ENCODE measurements at places on chromosomes 3 and 15.

- peak; percentile 20 for DNase-seq
These were observed 461 bp downstream of the XRN1 start for GRCh38 chr3:142447301-142447851.

DNA sequence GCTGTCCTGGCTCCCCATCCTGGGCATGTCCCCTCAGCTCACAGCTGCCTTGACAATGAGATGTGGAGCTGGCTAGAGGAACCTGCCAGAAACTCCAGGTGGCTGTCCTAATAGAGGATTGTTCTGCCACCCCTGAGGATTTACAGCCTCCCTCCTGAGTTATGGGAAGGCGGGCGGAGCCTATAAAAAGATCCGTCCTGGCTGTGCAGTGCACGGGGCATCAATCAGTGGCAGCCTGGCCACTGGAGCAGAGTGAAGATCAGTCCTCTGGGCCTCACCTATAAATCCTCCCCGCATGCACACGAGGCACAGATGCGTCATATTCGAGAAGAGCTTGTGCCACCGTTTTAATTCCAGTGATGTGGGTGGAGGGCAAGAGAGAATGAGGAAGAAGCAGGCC is 90.0 kb downstream of the MEGF11 start:
- DNase-seq: no peak

- no peak for DNase-seq
These were observed 385.8 kb downstream of the LPP start for GRCh38 chr3:188539631-188540194.

DNA sequence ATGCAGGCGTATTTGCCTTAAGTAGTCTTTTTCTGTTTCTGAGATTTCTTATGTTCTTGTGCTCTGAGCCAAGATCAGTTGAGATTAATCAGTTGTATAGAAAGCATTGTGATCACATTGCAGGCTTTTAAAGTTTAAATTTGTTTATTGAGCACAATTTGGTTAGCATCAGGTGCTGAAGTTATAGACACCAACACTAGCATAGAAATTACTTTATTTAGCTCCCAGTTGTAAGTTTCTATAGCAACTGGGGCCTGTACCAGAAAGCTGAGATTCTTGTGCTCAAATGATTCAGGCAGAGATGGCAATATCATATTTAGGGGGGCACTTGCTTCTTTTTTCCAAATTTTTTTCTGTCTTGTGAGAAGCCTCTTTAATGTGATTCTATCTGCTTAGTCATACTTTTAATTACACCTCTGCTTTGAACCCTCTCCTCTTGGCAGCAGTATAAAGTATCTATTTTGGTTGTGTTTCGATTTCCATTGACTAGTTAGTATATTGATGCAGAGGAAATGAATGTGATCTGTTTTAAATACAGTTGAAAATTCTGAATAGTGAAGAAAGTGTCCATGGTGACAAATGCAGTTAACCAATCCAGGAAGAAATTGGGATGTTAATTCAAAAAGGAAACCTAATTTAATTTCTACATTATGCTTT is 241.7 kb upstream of the GBE1 start:
- no peak for DNase-seq

DNA sequence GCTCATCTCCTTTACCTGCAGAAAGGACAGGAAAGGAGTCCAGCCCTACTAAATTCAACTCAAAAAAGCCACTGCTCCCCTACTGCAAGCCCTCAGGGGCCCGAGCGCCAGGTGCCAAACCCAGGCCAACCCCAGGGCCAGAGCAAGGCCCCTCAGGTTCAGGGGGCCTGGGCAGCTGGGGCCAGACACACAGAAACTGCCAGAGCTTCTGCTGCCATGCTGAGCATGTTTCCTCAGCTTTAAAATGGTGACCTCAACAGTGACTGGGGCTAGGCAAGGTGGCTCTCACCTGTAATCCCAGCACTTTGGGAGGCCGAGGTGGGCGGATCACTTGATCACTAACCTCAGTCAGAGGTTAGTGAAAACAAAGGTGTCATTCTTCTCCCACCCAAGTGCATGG is 38.8 kb downstream of the KLHL25 start:
- no peak for DNase-seq

GRCh38 chr15:44366971-44367370 is 60.5 kb upstream of the CTDSPL2 start:
- DNase-seq: no peak

DNA sequence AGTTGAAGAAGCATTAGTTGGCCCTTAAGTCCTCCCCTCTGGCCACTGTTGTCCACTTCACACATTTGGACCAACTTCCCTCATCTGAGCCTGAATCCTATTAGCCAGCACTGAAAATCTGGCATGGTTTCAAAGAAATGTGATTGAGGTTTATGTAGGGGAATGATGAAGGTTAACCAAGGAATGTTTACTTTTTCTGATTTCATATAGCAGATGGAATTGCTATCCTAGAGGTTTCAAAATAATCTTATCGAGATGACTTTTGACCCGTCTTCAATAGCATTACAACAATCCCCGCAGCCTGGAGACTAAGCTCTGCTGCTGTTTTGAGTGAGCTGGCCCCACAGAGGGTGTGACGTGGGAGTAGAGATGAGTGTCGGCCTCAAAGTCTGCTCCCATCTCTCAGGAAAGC is 200.8 kb upstream of the IL12A start:
- no peak for DNase-seq

GRCh38 chr3:37096288-37096687 is 78.1 kb downstream of the LRRFIP2 start:
- no peak for DNase-seq

DNA sequence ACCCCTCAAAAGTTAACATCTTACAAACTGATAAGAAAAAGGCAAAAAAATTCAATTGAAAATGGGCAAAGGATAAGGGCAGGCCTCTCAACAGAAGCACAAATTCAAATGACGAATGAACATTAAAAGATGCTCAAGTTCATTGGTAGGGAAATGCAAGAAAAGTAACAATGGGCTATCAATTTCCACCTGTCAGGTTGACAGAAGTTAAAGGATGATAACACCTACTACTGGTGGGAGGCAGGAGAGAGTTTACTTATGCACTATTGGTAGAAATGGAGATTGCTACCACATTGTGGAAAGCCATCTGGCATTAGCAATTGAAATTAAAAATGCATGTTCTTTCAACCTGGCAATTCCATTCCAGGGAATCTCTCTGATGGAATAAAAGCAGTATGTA is 35.6 kb upstream of the TNFAIP8L3 start:
- DNase-seq: no peak

DNA sequence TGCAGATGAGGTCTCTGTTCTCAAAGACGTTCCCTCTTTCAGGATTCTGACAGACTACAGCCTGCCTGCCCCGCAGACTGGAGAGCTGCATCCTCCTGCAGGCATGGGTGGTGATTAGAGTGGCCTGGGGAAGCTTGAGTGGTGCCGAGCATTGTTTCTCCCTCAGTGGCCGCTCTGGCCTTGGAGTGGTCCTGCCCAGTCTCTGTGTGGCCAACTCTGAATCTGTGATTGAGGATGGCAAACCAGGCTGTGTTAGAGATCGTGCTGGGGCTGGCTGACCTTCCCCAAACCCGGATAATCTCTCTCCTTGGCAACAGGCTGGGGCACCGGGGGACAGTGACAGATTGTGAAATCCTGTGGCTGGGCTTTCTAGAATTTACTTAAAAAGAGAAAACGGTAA is 11.0 kb upstream of the ADCY5 start:
- no peak for DNase-seq

- no peak for DNase-seq
These were observed 18.8 kb downstream of the CXCR6 start for GRCh38 chr3:45962033-45962432.

DNA sequence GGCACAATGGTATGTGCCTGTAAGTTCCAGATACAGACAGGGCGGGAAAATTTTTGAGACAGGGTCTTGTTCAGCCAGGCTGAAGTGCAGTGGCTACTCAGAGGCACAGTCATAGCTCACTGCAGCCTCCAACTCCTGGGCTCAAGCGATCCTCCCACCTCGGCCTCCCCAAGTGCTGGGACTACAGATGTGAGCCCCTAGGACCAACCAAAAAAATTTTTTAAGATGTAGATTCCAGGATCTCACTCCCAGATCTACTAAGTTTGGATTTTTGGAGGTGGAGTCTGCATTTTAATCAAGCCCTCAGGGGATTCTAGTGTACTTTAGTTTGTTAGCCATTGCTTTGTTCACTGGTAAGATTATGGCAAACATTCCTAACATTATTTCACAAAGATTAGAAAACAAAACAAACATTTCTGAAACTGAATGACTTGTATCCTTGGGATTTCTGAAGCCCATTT is 2.7 kb downstream of the LIPH start:
- no peak for DNase-seq

DNA sequence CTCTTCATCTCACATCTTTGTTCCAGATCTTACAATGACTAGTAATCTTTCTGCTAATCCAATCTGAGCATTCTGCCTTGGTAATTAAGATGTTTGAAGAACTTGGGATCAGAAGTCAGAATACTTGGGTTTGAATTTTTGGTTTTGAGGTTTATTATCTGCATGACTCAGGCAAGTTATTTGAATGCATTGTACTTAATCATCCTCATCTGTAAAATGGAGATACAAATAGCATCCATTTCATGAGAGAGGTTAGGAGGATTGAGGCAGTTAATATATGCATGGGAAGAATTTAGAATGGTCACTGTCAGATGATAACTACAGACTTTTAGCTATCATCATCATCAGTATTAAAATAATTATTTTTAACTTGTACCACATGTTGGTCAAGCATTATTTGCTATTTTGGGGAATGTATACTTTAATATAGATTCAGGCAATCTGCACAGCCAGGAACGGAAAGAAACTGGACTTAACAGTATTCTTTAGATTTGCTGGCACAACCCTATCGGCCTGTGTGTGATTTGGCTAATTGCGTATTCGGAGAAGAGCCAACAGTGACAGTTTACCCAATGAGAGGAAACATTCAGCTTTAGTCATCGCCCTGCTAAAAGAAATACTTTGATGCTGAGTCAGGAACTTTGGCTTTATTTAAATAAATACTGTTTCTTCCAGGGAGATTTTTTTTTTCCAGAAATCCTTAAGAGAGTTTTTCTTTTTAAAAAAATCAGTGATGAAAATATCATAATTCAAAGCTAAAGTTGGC is 600.0 kb downstream of the ROBO1 start:
- no peak for DNase-seq

- no peak for DNase-seq
These were observed 8.1 kb downstream of the SPATA12 start for GRCh38 chr3:57068437-57069089.

DNA sequence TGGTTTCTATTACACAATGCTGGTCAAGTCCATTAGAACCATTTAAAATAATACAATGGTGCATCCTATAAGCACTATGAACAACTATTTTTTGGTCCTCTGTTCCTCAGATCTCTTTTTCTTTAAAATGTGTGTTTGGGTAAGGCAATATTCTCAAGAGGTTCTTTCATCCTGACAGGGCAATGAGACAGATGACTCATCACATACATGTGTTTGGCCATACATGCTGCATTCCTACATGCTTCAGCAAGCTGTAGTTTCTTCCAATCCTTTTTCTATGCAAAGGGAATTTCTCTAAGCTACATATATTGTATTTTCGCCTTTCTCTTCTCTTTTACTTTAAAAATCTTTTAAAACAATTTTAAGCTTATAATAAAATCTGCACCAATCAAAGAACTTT is 52.7 kb downstream of the OTOL1 start:
- no peak for DNase-seq

- no peak for DNase-seq
These were observed 59.8 kb upstream of the INSYN1 start for GRCh38 chr15:73812806-73813465.

- no peak for DNase-seq
These were observed 2.5 kb downstream of the UBL7 start for GRCh38 chr15:74458473-74458872.

GRCh38 chr15:42736178-42736792 is 643 bp downstream of the CDAN1 start:
- DNase-seq: no peak

DNA sequence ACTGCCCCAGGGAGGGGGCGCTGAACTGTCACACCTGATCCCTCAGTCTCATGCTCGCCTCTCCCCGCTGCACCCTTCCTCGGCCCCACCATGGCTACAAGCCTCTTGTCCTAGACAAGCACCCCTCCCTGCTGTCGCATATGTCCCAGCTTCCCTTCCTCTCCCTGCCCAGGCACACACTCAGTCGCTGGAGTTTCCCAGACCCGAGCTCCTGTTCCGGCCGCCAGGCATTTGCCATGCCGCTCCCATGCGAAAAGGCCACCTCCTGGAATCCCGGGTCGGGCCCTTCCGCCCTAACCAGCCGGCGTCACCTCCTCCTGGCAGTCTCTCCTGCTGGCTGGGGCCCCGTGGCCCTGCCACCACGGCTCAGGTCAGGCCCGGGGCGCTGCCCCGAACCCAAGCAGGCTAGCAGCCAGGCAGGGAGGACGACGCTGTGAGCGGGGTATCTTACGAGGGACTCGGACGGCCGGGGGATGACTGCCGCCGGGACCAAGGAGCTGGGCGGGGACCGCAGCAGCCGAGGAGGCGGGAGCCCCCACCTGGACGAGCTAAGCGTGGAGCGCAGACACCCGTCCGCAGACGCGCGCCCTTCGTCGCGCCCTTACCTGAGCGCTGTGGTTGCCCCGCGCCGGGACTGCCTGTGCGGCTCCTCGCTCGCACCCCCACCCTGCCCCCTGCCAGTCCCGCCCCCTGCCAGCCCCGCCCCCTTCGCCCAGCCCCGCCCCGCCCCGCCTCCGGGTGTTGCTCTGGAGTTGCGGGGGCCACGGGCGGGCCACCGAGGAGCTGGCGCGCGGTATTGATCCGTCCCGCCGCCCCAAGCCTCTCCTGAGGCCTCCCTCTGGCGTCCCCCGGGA is at the start of gene ALS2CL:
Gene ALS2CL (minus strand): TSS at position 642 of the 854 bp plus-strand sequence. CDS start 4,239 bp downstream, outside the sequence.
- peak; percentile 37 for DNase-seq

GRCh38 chr3:42127226-42127625 is 36.1 kb downstream of the TRAK1 start:
- DNase-seq: no peak

DNA sequence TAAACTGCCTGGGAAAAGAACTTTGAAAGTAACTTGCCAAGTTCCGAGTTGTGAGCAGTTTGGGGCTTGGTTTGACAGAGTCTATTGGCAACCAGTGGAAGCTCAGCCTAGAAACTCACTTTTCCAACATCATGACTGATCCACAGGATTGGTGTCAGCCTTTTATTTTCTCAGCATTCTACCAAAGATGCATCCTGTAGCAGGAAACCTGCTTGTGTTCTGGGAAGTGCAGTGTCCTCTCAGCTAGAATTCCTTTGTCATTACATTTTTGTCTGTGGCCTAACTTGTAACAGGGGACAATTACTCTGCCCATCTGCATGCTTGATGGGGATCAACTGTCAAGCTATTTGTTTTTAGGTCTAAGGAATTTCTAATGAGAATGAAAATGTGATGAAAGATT is 116.7 kb upstream of the LMOD3 start:
- no peak for DNase-seq

DNA sequence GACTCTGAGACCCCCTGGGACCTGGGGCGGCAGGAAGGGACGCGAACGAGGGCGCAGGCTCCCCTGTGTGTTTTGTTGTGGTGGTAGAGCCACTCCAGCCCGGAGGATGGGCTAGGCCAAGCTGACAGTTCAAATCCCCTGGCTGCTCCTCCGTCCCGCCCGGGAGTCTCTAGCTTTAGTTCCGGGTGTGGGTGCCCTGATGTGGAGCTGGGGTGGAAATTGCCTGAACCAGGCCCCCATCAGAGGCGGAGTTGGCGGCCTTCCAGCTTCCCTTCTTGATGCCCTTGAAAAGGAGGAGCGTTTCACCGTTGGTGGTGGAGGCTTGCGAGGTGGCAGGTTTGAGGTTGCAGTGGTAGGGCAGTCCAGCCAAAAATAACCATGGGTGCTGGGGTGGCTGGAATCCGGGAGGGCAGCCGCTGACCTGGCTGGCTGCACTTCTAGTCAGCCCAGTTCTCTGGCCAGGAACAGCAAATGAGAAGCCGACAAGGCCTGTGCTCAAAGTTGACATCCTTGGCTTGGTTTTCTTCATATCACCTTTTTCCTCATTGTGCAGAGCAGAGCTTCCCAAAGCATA is 817 bp downstream of the CLK3 start:
- DNase-seq: peak; percentile 42

- DNase-seq: no peak
These were observed 77.6 kb downstream of the IQSEC1 start for GRCh38 chr3:12995389-12996180.
